ENCODE measurements at places on chromosomes 1 and 21.

GRCh38 chr1:39940980-39941871, 13.7 kb upstream of the MFSD2A start:
- DNase-seq: no peak

DNA sequence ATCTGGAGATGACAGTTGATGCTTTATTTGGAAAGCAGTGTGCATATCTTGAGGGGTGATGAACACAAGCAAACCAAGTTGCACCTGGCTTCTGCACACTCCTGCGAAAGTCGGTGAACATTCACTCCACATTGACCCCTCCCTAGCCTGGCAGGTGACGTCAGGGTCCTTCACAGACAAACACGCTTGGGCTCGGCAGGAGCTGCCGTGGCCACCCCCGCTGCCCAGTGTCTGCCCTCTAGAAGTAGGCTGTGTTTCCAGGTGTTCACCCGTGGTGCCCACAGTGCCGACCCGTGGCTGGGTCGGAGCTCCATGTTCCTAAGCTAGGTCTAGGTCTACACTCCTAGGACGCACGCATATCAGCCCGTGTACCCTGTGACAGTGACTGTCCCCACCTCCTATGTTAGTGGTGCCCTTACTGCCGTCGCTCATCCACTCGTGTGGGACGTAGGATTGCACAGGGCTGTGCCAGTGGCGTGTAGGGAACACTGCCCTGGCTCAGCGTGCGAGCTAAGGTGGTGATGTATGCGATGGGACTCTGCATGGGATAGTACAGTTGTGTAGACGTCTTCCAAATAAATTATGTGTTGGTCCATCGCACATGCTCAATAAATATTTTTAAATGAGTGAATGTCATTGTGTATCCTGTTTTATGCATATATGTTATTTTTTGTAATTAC, 29.0 kb downstream of the PRMT2 start:
- no peak for DNase-seq

- DNase-seq: no peak
Observed at GRCh38 chr1:182095946-182096345, 34.4 kb upstream of the ZNF648 start.

DNA sequence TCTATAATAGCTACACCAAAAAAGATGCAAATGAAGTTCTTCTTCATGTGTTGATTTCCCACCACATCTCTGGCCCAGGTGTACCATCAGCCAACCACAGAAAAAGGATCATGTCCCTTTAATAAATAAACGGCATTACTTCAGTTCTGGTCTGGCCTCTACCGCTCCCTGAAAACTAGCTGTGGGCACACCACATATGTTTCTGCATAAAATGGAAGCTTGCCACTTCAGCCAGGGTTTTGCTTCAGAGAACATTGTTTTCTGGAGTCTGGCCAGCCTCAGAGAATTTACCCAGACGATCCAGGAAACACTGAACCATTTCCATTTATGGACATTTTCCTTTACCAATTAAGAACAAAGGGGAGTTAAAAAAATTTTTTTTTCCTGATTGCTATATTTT, 5.8 kb upstream of the LAMC2 start:
- no peak for DNase-seq

- DNase-seq: no peak
Observed at GRCh38 chr1:221292652-221293051, 413.4 kb downstream of the HLX start.

DNA sequence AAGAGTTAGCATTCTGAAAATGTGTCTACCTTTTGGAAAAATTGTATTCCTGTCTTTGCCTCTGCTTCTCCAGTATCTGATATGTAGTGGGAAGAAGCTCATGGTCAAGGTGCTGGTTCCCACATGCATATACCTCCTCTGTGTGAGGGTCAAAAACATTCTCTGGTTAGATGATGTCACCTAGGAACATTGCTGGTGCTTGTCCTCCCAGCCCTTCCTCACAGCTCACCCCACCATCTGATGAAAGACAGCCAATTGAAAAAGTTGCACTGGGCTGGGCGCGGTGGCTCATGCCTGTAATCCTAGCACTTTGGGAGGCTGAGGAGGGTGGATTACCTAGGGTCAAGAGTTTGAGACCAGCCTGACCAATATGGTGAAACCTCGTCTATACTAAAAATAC, 154.4 kb downstream of the NR5A2 start:
- DNase-seq: no peak

GRCh38 chr1:27139980-27140379, 14.9 kb downstream of the SLC9A1 start:
- DNase-seq: no peak

DNA sequence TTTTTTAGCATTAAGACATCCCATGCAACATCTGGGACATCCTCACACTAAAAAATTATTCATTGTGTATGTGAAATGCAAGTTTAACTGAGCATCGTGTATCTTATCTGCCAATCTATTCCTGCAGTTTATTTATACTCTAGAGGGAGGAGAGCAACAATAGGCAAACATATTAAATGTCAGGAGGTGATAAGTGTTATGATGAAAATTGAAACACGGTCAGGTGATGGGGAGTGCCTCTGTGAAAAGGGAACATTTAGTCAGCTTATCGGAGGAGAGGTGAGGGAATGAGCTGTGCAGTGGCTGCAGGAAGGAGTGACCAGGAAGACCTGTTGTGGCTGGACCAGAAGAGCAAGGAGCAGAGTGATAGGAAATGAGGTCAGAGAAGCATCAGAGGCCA, 775 bp upstream of the EFCAB14 start:
- no peak for DNase-seq

DNA sequence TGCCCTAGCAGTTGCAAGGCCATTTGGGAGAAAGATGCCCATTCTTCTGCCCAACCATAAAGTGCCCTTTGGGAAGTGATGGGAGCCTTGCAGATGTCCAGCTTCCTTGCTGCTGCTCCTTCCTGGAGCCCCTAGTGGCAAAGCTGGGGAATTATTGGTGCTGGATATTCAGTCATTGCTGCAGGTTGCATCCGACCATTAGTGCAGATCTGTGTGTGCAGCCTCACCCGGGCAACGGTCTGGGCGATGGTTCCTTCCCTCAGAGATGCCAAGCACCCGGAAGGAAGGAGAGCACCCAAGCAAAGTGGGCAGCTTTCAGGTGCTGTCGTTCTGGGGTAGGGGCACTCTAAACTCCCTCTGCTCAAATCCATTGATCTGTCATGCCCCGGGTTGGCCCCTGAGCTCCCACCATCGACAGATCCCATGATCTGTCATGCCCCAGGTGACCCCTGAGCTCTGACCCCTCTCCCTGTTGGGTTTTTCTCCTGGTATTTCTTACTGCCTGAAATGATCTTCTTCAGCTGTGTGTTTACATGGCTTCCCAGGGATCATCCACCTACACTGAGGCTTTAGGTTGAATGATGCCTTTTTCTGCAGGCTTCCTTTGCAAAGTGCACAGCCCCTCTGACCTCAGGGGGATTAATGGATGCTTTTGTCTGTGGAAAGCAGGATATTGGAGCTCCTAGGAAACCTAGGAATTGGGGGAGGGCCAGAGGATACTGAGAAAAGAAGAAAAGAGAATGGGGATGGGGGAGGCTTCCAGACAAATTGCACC, 467.5 kb downstream of the PTPRU start:
- DNase-seq: no peak

DNA sequence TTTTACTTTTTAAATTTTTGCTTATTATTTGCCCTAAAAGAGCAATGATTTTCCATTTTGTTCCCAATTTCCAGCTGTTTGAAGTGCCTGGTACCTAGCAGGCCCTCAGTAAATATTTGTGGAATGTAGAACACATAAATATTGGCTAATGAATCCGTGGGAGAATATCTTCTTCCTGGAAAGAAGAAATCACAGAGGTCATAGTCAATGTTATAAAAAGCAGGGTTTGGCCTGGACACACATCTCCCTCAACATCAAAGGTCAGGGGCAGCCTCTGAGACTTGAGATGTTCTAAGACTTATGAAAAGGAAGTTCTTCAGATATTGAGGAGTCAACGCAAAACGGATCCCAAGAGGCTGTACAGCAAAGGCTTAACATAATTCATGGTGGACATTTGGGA, 358.1 kb downstream of the HHAT start:
- DNase-seq: no peak

DNA sequence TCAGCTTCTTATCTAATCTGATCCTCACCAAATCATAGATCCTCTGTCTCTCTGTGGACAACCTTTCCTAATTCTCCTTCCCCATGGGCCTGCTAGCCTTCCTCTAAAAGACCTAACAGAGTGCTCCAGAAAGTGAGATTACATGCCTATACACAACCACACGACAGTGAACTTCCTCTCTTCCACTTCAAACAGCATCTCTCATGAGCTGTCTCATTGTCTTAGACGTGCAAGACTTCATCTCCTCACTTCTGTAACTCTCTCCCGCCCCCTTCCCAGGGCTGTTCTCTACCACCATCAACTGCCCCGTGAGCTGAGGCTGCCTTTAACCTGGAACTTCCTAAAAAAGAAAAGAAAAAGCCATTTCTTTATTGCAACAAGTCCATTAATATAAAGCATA, 14.1 kb upstream of the A3GALT2 start:
- no peak for DNase-seq

- no peak for DNase-seq
Observed at GRCh38 chr1:221089803-221090202, 210.6 kb downstream of the HLX start.

DNA sequence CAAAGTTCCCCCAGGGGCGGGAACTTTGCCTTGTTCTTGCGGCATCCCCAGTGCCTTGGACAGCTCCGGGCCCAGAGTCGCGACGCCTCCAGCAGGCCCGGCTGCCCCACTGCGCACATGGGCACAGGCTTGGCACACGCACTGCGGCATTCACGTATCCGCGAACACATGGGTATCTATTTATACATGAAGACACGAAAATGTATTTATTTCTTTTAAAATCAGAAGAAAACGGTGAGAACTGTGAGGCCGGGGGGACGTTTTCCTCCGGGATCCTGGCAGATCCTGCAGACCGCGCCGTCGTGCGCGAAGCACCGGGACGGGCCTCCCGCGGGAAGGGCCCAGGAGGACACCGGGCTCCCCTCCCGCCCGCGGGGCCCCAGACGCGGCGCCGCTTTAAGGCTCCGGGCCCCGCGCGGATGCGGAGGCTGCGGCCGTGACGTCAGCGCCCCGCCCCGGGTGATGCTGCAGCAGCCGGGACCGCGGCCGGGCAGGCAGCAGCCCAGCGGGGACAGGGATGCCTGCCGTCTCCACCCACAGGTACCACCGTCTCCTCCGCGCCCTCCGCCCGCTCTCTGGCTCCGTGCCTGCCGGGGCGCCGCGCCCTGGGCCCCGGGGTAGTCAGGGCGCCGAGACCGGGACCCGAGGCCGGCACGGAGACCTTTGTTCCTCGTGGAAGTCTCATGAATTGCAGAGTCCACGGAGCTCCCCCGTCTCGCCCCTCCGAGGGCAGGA, at the start of gene SLC45A1:
Gene SLC45A1, plus strand, starts transcription at position 468 of the 735 bp plus-strand sequence. CDS start 6,216 bp downstream, outside the sequence.
- DNase-seq: no peak

GRCh38 chr1:93275634-93276295, 69.9 kb upstream of the DR1 start:
- no peak for DNase-seq

- DNase-seq: no peak
Observed at GRCh38 chr1:231295938-231296337, 41.7 kb downstream of the EXOC8 start.

GRCh38 chr1:57794078-57794477, 370.2 kb upstream of the DAB1 start:
- no peak for DNase-seq

DNA sequence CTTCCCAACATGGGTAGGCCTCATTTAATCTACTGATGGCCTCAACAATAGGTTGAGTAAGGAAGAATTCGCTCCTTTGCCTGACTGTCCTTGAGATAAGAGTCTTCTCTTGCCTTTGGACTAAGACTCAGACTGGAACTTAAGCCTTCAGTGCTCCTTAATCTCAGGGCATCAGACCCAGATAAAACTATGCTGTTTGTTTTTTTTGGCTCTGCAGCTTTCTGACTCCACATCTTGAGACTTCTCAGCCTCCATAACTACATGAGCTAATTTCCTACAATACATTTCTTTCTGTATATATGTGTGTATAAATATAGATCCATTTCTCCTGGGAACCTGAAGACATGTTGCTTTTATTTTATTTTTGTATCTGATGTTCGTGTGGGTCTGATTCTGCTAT, 1470.7 kb upstream of the PRMT6 start:
- DNase-seq: no peak

GRCh38 chr1:155598842-155599331, 11.1 kb upstream of the MSTO1 start:
- no peak for DNase-seq

GRCh38 chr1:226001963-226002666, 3.0 kb upstream of the SDE2 start:
- peak; percentile 89 for DNase-seq

DNA sequence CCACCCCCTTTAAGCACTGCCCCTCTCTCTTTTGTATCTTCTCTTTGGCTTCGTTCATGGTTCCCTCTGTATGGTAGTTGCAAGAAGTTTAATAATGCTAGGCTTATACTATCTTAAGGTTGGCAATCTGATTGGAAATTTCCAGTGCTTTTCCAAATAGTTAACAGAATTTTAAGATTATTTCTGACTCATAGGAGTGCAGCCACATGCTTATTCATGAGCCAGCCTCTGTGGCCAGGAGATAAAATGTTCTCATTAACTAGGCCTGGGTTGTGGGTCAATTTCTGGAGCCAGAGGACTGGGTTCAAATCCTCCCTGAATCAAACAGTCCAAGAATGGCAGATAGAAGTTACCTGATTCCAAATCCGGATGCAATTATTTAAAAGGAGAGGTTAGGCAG, 103.1 kb downstream of the ATP6V1G3 start:
- no peak for DNase-seq

- DNase-seq: no peak
Observed at GRCh38 chr1:222171005-222171404, 376.9 kb downstream of the HHIPL2 start.

DNA sequence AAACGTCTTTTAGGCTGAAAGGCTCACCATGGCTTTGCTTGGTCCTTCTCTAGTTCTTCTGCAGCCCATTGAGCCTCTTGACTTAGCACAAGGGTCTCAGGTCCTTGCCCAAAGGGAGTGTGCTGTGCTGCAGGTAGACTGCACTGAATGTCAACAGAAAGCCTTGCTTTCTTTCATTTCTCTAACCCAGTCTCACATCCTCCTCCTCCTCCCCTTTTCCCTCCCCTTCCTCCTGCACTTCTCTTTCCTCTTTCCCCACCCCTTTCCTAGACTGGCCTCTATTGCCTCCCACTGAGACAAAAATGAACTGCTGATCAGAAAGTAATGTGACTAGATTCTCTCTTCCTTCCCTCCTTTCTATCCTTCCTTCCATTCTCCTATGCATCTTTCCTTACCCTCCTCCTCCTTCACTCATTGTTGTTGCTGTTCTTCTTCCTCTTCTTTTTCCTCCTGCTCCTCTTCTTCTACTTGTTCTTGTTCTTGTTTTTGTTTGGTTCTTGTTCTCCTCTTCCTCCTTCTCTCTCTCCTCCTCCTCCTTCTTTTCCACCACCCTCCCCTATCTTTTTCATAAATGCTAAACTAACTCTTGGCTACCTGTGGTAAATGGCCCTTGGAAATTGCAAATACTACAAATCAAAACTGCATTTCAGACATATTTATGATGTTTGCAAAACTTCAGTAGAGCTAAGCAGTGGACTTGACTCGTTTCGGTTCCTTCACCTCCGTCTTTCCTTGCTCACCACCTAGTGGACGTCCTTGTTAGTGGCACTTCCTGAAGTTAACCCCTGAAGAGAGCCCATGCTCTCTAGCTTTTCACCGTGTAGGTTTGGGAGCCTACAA, at the start of gene SELL:
Gene SELL, minus strand, starts transcription at position 152 of the 840 bp plus-strand sequence. Its CDS starts 122 bp downstream, at position 30.
- DNase-seq: peak; percentile 40

GRCh38 chr1:165610866-165611265, 20.2 kb upstream of the MGST3 start:
- no peak for DNase-seq
